ENCODE measurements at places on chromosomes 4 and X. TPM values are rescaled to one million over a fixed set of nuclear protein-coding genes. Genes with fewer than 3 reads are reported as not detected.

DNA sequence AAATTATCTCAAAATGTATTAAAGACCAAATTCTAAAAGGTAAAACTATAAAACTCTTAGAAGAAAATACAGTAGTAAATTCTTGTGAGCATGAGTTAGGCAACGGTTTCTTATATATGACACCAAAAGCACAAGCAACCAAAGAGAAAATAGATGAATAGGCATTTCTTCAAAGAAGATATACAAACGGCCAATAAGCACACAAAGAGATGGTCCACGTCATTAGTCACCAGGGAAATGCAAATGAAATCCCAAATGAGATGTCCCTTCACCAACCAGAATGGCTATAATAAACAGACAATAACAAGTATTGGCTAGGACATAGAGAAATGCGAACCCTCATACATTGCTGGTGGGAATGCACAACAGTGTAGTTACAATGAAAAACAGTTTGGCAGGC is 44.6 kb downstream of the RAB33A start:
- no peak for DNase-seq

Gene SLC26A1
- total RNA-seq: not detected

GRCh38 chr4:136495076-136495475 is 1037.2 kb downstream of the PCDH18 start:
- no peak for DNase-seq

Gene CDS1
- total RNA-seq: 28.6 TPM

Gene PRDM5
- total RNA-seq: 6.5 TPM

DNA sequence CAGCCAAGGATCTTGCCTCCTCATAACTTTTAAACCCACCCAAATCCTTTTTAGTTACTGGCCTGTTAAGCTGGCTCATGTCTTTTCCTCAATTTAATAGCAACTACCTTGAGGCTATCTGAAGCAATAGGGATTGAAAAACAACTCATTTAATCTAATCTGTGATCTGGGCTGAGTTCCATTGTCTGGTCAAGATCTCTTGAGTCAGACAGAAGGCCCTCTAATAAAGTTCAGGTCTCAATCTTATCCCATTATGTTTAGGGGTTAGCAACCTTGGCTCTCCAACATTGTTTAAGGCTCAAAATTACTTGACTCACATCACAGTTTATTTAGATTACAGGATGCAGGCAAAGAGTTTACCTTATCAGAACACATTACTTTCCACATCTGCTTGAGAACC is 436.1 kb downstream of the ANKRD50 start:
- no peak for DNase-seq

- DNase-seq: no peak
These were observed 784 bp upstream of the ANXA5 start for GRCh38 chr4:121697564-121697963.

Gene SHISA3
- 1.5 TPM for total RNA-seq

Gene GDPD2
- 2.3 TPM for total RNA-seq

DNA sequence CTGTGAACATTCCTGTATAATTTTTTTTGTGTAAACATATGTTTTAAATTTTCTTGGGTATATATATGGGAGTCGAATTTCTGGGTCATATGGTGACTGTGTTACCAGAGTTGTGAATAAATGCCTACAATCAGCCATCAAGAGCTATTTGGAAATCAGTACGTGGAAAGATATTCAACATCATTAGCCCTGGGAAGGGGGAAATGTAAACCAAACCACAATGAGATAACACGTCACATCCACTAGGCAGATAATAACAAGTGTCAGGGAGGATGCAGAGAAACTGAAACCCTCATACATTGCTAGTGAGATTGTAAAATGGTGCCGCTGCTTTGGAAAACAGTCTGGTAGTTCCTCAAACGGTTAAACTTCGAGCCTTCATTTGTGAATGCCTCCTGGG is 43.9 kb downstream of the LUZP4 start:
- no peak for DNase-seq
